ENCODE measurements at places on chromosomes 7 and 10.
A peak's percentile ranks its signal among the peaks of the same experiment; 100 is the strongest.

GRCh38 chr10:28241741-28242399, 61.0 kb downstream of the MPP7 start:
- no peak for DNase-seq

DNA sequence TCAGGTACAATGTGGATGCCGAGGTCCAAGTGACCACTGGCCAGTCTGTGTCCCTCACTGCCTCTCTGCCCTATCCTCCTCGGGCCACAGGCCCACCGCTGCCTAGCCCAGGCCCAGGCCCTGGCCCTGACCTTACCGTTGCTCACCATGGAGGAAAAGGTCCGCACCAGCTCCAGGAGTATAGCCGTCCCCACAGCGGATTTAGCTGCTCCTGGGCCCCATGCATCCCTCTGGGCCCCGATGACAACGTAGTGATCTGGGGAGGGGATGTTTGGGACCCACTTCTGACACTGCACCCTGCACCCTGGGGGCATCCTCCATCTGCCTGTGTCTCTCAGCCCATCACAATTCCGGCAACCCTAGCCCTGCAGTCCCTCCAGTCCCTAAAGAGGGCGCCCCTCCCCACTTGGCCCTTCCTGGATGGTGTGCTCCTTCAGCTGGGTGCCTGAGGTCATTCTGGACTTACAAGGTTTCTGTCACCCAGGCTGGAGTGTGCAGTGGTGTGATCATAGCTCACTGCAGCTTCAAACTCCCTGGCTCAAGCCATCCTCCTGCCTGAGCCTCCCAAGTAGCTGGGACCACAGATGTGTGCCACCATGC, 12.1 kb downstream of the TFR2 start:
- no peak for DNase-seq

GRCh38 chr7:100539436-100540006, 518 bp downstream of the AGFG2 start:
- DNase-seq: no peak

- DNase-seq: no peak
These were observed 22.3 kb downstream of the PSAP start for GRCh38 chr10:71828702-71829101.

- peak; percentile 51 for DNase-seq
These were observed 140.9 kb downstream of the ADCYAP1R1 start for GRCh38 chr7:31192986-31193385.

DNA sequence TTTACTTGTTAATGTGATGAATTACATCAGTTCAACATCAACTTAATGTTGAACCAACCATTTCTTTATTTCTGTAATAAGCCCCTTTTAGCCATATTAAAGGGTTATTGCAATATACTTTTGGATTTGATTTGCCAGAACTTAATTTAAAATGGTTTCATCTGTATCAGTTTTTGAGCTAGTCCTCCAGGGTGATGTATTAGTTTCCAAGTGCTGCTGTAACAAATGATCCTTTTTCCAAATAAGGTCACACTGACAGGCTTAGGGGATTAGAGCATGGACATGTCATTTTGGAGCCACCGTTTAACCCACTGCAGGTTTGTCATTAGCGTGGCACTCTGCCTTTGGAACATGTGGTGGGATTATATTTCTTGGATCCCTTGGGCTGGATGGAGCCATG, 244.8 kb upstream of the PLPP4 start:
- no peak for DNase-seq

- no peak for DNase-seq
These were observed 49.1 kb downstream of the PRKCQ start for GRCh38 chr10:6530966-6531365.

DNA sequence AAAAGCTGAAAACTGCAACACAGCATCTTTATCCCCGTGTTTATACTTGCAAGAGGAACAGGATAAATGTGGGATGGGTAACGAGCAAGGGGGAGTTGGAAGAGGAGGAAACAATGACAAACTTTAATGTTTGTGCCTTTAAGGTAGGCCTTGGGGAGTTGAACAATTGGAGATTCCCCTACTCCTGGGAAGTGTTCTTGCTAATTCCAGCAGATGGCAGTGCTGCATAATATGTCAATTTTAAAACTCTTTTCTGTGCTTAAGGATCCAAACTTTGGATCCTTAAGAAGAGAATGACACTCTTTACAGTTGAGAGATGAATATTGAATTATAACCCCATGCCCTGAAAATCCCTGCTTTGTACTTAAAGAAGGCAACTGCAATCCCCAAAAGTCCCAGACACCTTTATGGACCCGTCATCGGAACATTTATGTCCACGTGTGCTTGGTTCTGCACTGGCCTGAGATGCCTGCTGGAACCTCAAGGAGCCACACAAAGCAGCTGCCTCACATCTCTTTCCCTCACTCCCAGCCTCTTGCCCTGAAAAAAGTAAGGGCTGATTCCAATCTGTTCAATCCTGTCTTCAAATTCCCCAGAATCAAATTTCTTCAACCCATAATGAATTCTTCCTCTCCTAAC, 12.0 kb downstream of the IFIT5 start:
- peak; percentile 37 for DNase-seq

DNA sequence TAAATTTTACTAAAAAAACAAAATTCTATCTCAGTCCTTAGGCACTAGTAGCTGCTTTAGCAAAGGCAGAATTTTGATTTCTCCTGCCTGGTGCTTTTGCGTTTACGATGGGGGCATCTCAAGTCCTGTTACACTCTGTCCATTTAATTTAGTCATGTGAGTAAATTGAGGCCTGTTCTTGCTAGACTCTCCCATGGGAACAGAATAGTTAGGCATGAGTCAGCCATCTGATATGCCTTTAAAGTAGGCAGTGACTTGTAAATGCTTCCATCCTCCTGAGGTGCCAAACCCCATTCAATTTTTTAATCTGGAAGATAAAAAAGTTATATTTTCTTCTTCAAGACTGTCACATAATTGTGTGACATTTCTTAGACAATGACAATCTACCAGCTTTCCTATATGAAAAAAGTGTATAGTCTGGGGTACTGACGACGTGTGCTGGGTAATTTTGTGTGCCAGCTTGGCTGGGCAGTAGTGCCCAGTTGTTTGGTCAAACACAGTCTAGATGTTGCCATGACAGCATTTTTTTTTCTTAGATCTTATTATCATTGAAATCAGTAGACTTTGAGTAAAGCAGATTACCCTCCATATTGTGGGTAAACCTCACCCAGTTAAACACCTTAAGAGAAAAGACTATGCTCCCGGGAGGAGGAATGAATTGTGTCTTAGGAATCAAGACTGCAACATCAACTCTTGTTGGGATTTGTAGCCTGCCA, 603.4 kb downstream of the SORCS1 start:
- DNase-seq: no peak

DNA sequence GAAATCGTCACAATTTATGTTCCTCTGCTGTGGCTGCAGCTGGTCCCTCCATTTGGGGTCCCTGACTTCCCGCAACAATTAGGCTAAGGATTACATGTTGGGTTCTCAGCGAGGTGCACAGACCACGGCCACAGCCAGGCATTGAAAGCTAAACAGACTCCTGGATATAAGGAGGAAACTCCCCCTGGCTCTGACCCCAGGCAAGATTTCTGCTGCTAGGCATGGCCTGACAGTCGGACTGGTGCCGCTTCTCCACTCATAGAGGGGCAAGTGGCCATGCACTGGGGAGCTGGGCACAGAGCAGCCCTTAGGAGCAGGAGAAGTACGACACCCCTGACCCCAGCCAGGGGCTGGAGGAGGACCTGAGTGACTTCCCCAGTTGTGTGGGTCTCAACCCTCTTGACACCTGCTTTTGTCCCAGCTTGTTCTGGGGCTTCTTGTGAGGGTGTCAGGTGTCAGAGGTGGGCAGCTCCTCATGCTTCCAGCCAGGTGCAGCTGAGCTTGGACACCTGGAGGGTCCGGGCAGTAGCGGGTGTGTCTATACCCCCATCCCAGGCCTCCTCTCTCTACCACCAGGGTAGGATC, 38.3 kb downstream of the TSPAN15 start:
- no peak for DNase-seq

DNA sequence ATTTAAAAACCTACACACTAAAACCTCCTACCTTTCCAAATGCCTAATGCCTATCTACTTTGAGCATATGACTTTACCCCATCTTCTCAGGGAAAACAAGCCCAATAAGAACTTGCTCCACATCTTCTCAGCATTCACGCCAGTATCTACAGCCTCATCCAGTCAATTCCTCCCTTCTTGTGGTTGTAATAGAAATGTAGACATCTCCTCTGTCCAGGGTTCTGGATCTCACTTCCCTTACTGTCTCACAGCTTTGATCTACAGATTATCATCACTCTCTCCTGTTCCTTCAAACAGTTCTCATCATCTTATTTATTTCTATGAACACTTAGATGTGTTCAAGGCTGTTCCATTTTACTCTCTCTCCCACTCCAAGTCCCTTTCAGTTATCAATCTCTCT, 70.4 kb upstream of the NOBOX start:
- DNase-seq: no peak

GRCh38 chr7:94769724-94770123, 113.8 kb upstream of the SGCE start:
- DNase-seq: no peak

DNA sequence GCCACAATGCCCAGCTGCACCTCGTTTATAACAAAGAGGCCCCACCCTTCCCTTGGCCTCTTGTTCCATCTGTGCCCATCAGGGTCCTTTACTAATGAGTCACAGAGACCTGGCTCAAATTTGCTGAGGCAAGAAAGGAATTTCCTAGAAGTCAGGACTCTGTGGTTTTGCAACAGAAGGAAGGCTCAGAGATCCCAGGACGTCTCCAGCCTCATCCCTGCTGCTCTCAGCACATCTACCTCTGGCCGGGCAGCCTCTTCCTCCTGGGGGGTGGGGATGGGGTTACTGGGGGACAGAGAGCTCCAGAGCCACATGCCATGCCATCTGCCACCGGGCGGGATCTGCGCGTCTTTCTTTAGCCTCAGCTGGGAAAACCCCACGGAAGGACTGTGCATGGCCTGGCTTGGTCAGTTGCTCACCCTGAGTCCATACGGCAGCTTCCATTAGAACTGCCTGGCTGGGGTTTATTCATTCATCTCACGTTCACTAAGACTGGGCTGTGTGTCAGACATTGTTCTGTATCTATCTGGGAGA, 41.9 kb upstream of the PSMG3 start:
- DNase-seq: peak; percentile 97

- no peak for DNase-seq
These were observed 126.6 kb upstream of the RAB11FIP2 start for GRCh38 chr10:118173296-118173695.

- DNase-seq: no peak
These were observed 675.4 kb upstream of the FOXK1 start for GRCh38 chr7:4006687-4007086.

DNA sequence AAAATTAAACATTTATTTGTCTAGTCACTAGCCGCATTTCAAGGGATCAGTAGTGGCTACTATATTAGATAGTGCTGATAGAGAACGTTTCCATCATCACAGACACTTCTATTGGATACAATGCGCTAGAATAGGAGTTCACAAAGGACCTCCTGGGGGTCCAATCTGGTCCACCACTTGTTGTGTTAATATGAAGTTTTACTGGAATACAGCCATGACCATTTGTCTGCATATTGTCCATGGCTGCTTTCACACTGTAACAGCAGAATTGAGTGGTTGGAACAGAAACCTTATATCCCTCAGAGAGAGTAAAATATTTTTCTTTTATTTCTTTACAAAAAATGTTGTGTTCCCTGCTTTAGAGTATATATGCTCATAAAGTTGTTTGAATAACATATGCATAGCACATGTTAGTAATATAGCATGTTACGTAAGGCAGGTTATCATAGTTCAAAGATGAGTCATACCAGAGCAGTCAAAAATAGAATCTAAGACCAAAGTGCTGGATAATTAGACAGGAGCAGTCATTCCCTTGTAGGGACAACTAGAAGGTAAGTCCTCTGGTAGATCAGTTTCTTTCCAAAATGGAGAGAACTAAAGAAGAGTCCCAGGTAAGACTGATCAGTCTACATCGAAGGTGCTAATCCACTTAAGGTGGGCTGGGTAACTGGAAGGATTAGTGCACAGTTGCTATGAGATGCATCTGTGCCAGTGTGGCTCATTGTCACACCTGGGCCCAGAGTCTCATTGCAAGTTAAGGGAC, 14.9 kb downstream of the BZW2 start:
- DNase-seq: peak; percentile 84

DNA sequence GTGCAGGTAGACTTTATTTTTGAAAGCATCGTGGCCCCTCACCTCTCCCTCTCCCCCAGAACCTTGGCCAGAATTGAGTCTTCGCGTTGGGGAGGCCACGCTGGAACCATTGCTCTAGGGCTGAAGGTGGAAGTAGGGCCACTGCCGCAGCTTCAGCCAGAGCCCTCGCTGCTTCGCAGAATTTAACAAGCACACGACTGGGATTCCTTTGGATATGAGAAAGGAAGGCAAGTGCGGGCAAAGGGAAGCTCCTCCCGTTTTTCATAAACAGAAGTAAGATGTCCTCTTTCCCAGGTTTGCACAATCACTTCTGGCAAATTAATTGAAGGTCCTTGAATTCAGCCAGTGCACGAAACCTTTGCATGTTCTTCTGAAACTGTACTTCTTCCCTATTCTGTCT, 168.1 kb downstream of the CCDC3 start:
- DNase-seq: no peak

DNA sequence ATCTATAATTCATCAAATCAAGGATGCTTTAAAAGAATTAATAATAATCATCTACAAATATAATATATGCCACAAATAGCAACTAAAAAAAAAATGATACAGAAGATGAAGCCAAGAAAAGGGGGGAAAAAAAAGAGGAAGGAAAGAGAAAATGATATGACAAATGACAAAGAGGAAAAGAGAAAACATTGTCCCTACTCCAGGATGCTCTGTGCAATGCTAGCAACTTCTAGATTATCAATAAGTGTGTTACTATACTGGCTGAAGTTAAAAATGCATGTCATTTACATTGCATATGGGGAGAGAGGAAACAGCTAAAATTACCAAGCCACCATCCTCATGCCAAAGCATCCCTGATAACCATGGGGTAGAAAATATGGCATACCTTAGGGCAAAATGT, 104.2 kb downstream of the SFMBT2 start:
- DNase-seq: no peak

DNA sequence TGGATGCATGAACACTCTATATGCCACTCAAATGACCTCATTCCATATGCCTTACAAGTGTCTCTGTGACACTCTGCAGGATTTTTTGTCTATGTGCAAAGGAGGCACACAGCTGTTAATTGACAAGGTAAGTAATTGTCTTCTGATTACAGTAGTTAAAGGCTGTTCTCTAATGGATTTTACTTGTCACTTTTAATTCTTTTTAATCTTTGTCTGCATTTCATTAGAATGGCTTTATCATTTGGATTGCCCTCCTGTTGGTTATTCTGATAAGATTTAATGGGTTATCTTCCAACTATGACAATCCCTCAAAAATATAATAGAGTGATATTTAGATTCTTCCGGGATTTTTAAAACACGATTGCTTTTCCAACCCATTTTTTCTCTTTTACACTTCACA, 290.0 kb upstream of the TEX47 start:
- DNase-seq: no peak

Measured in NCI-H226 (cell line).